EL (cell line): ENCODE measurements at places on chromosomes 2 and 18.

- no peak for DNase-seq
Measured at GRCh38 chr2:151096235-151096634, 165.4 kb downstream of the RBM43 start.

- DNase-seq: no peak
Measured at GRCh38 chr18:47250391-47251046, 941 bp downstream of the SKOR2 start.

GRCh38 chr2:108612514-108613183, 78.4 kb downstream of the LIMS1 start:
- DNase-seq: no peak

DNA sequence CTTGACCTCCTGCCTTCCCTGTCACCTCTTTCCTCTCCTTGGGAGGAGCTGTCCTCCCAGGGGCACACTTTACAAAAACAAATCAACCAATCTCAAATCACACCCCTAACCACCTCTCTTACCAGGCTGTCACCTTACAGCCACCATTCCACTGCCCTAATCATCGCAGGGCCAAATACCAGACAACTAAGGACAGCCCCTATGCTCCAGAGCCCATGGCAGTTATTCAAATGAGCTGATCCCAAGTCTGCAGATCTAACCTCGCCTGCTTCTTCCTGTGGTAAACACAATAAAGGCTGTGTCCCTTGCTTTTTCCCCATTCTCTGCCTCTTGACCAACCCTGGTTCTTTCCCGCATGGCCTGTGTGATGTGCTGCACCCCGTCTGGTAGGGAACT, 154.2 kb upstream of the CNTNAP5 start:
- DNase-seq: no peak

- no peak for DNase-seq
Measured at GRCh38 chr18:41814651-41815050, 140.4 kb upstream of the PIK3C3 start.

GRCh38 chr2:11703700-11704099, 33.7 kb upstream of the NTSR2 start:
- peak; percentile 78 for DNase-seq

GRCh38 chr2:127715778-127716449, 14.6 kb downstream of the SFT2D3 start:
- no peak for DNase-seq

GRCh38 chr2:161983866-161984265, 90.1 kb downstream of the DPP4 start:
- DNase-seq: peak; percentile 57

DNA sequence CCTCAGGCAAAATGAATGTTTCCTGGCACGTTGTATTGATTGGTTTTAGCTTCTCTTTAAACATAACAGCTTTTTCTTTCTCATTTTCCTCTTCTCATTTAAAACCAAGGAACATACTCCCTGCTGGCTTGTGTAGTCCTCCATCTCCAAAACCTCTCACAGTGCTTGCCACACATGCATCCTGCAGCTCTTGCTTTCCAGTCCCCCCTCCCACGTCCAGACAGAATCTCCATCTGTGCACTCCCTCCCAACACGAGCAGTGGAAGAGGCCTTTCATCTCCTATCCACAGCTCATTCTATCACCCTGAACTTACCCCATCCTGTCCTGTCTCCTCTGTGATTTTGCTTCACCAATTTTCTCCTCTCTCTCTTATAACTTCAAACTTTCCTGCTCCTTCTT, 99.6 kb upstream of the THSD7B start:
- DNase-seq: no peak

DNA sequence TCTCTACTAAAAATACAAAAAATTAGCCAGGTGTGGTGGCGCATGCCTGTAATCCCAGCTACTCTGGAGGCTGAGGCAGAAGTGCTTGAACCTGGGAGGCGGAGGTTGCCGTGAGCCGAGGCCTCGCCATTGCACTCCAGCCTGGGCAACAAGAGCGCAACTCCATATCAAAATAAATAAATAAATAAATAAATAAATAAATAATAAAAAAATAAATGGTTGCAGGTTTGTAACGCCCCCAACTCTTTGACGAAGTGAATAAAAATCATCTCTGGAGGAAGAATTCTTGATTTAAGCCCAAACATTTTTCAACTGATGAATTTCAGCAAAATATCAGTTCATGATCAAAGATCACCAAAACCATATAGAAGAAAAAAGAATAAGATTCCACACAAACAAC, 13.3 kb upstream of the CNRIP1 start:
- no peak for DNase-seq

DNA sequence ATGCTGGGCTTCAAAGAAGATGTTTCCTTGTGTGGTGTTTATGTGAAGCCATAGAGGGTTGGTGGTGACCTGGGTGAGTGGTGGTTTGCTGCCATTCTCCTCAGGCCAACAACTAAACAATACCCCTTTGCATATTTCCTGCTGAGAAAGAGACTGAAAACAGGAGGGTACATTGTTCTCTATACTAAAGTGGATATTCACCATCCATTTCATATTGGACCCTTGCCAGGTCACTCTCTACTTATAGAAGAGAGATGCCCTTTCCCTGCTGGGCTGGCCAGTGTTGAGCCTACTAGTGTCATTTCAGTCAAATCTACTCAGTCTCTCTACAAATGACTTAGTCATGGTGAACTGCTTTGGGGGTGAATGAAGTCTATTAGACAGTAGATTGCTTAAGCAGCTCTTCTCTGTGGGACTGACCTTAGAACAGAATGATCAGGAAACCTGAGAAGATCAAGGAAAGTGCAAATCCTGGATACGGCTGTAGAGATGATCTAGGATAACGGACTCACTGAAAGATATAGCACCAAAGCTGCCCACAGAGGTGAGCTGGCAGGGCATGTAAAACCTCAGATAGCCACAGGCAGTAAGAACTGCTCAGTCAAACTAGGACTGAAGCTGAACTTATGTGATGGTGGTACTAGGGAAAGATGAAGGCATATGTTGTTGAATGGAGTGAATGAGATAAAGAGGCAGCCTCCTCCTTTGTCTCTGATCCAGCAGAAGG, 154.9 kb downstream of the MYO3B start:
- no peak for DNase-seq

DNA sequence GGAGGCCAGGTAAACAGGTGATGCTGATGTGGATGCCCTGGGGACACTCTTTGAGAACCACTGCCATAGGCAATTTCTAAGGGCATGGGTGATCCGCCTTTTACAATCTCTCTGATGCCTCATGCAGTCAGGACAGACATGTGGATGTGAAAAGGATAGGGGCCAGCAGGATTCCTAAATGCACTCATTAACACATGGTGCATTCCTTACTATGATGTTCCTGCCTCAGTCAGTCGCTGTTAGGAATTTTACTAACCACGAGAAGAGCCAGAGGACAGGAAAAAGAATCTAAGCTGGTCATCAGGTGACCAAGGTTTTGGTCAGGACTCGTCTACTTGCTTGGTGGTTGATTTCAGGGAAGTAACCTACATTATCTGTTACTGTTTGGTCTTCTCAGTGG, 191.0 kb downstream of the ARL4C start:
- peak; percentile 51 for DNase-seq

- DNase-seq: no peak
Measured at GRCh38 chr2:60780721-60781120, 24.7 kb downstream of the PAPOLG start.

DNA sequence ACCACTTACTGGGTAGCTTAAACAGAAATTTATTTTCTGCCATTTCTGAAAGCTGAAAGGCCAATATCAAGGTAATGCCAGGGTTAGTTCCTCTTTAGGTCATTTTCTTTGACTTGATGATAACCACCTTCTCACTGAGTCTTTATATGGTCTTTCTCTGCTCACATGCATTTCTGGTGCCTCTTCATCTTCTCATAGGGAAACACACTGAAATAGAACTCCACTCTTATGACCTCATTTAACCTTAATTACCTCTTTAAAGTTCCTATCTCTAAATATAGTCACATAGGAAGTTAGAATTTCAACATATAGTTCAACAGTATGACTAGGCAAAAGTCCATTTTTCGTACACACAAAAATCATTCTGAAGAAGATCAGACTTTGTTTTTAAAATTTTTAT, 616.8 kb upstream of the VRK2 start:
- DNase-seq: no peak

DNA sequence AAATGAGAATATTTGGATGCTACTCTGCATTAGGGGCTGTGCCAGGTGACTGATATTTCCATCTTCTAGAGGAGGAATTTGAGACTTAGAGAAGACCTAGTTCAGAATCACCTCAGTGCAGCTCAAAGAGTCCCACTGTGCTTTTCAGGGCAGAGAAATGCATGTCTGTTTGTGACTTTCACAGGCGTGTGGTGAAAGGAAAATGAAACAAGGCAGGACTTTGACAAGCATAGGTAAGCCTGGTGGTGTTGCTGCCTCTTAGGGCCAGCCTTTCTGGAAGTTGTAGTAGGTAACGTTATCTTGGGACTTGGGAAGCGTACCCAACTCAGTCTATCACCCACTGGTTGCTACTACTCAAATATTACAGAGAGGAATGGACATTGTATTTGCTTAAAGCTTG, 2.6 kb downstream of the GPR39 start:
- DNase-seq: no peak

DNA sequence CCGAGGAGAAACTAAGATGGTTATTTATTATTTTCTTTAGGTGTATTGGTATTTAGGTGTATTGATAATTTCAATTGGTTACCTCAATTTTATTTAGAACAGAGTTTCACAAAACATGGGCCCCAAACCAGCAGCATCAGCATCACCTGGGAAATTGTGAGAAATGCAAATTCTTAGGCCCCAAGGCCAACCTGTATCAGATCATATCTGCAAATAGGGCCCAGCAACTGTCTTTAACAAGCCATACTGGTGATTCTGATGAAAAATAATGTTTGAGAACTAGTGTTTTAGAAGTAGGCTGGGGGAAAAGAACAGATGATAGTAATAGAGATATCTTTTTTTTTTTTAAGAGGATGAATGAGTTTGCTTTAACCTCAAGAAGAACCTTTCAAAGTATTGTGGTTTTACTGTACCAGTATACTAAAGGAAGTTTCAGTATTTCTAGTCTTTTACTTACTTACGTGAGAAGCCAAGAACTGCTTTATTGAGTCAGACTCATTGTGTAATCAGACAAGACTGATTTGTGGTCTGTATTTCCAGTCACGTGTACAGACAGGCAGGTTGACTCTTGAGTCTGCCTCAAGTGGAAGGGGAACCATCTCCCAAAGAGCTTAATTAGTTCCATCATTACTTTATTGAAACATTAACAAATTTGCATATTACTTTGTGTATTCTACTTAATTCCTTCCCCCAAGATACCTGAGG, 60.4 kb upstream of the GAREM1 start:
- no peak for DNase-seq

DNA sequence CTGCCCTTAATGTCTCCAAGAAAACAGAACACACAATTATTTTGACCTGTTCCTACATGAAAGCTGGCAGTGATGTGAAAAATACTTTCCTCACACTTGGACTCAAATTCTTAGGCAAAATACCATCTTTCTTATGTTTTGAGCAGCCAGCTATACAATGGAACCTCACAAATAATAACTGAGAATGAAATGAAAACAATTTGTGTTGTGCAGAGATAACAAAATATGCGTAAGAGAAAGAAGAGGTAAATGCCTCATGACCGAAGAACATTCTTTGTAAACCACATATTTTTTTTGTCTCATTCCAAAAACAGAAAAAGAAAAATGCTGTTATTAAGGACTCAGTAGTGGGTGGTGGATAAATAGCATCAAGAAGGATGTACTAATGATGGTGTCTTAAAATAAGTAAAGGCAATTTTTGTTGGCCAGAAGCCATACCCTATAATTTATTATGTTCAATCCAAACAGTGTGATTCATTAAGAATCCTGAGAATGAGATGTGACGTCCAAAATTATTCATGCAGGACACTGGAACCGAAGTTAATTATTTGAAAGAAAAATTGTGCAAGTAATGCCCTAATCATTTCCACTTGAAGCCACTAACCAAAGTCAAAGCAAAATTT, 193.0 kb upstream of the NETO1 start:
- DNase-seq: peak; percentile 41

DNA sequence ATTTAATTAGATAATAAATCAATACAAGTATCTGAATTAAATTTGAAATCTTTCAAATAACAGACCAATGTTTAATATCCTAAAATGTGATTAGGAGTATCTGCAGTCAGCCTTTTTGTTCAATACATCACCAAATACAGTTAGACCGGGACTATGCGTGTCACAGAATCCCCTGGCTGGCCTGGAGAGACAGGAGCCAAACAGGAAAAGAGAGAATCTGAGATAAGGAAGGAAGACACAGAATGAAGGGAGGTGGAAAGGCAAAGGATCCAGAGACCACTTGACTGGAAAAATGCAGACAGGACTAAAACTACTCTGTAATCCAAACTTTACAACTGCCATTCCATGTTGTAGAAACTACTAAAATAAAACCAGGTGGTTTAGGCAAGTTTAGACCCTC, 66.3 kb downstream of the SIGLEC15 start:
- DNase-seq: no peak

DNA sequence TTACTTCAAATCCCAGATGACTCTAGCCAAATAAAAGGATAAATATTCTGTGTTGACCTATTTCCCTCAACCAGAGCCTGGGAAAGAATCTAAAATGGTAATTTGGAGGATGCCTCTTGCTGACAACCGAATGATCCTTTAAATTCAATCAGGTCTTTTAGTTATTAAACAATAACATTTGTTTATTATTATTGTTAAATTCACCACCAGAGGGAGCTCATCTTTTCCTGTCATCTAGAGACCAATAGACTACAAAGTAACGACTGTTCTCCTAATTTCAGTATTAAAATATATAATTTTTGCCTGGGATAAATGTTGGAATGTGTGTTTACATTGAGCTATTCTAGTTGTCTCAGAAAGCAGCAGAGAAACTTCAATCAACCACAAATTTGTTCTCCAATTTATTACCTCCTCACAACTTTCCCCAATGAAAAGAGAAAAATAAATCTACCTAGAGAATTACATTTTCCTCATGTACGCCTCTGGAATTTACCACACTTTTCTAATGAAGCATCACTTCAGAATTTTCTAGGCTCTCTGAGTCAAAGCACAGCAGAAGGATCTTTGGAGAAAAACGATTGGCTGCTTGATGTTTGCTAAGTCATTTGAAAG, 142.7 kb downstream of the SCG2 start:
- peak; percentile 39 for DNase-seq

- DNase-seq: no peak
Measured at GRCh38 chr2:235925250-235925919, 242.8 kb downstream of the GBX2 start.
